Stimulated activated naive CD4-positive, alpha-beta T cell (primary cell): ENCODE measurements at places on chromosomes 11 and 22.

DNA sequence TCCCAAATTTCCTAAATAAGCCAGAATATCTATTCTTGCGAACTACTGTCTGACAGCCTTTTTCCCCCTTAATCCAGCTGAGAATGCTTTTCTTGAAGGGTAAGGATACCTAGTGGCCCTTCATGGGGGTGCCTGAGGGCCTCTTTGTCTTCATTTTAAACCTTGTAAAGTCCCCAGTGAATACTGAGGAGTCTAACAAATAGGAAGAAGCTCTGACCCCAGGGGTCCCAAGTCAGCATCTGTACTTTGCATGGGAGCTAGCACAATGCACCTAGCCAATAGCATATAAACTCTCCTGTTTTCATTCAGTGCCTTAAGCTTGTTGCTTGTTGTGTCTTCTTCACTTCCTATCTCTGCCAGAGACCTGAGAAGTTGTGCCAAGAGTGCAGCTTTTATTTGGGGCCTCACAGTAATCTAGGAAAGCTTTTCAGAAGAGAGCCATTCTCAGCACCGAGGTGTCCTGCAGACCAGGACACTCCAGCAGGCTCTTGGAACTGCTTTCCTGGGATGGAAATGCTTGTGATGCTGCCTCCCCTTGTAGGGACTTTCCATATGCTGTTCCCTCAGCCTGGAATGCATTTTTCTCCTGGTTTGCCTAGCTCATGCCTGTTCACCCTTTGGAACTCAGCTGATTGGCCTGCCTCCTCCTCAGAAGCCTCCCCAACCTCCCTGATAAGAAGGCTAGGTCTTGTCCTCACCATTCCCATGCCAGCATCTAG is 37.2 kb downstream of the BMAL1 start:
- DNase-seq = no peak

DNA sequence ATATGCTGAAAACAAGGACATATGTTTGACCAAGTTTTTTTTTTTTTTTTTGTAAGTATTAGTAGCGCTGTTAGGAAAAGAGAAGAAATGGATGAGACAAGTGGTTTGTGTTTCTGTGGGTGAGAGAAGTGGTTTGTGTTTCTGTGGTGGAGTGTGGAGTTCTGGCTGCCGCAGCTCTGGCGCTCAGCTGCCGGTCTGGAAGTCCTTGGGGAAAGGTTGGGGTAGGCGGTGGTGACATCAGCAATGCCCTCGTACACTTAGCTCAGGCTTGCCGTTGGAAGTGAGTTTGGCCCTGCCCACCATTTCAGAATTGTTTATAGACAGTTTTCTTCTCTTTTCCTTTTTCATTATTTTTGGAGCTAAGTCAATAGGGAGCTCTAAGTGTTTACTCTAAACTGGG is 116.6 kb downstream of the TBC1D22A start:
- no peak for DNase-seq

- no peak for DNase-seq
Measured at GRCh38 chr11:45285930-45286632, at the start of gene SYT13. TSS of gene SYT13 (minus strand) at chr11:45286341. CDS start at chr11:45286207, 134 bp downstream.

DNA sequence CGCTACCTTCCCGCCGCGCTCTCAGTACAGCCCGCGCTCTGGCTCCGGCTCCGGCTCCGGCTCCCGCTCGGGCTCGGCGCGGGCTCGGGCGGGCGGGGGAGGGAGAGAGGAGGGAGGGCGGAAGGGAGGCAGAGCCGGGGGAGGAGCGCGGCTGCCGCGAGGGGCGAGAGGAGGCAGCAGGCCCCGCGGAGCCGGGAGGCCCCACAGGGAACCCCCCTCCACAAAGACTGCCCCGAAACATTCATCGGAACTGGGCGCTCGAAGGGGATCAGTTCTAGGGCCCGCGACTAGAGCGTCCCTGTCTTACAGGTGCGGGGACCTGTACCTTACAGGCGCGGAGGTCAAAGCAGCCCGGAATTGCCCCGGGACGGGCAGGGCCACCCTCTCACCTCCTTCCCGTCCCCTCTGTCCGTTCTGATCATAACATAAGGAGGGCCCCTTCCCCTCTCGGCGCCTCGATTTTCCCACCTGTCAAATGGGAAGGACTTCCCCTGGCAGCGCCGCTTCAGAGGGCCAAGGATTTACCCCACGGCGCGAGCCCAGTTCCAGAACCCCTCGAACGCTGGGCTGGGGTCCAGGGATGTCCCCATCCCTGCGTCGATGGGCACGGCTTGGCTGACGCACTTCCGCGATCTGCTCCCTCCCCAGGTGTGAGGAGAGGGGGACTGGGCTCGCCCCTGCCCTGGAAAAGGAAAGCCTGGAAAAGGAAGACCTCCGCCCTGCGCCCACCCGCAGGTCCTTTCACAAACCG is at the start of gene SHISA8:
TSS of gene SHISA8 (minus strand) at position 40 of the 751 bp plus-strand sequence. CDS start 407 bp downstream, outside the sequence.
- peak; percentile 62 for DNase-seq

- DNase-seq = no peak
Measured at GRCh38 chr11:87092159-87092558, 54.4 kb downstream of the TMEM135 start.

DNA sequence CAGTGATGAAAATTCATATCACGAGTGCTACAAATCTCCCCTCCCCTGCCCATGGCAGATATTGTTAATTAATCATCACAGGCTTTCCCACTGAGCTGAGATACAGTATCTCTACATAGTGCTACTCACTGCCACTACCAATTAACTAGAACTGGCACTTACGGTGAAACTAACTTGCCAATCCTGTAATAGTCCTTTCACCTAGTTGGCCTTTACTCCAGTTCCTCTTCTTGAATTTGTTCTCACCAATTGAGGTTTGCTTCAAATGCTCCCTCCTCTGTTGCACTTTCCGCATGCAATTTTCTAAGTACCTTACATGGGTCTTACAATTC is 11.9 kb upstream of the PRRG4 start:
- no peak for DNase-seq

- no peak for DNase-seq
Measured at GRCh38 chr11:69157156-69157821, 1.6 kb downstream of the SMIM38 start.

DNA sequence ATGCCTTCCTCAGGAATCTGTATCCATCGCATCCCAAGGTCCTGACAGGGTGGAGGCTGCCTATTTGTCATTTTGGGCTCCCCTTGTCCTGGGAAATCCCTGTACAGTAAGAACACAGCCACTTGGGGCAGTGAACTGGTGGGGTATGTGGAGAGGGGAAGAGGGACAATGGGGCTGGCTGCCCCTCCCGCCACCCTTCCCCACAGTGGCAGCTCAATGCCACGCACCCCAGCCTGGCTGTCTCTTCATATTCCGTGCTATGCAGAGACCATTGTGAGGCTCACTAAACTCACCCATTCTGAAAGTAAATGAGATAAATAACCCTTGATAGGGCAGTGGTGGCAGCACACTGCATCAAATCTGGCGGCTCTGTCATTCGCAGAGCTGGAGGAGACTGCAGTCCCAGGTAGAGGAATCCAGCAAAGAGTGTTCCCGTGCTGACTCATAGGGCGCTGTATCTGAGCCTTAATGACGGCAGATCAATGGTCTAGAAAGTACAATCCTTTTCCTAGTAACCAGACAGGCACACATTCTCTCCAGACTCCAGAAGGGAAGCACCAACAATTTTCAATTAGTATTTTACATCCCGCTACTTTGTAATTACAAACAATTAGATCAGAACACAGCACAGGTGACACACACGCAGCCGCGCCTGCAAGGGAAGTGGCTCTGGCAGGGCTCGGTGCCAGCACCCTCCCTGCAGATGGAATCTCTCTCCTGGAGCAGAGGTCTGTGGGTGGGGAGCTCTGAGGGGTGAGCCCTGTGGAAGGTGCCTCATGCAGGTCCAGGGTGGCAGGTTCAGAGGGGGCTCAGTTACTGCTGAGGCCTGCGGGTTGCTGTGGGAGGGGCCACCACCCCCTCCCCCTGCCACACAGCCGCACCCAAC is 167.9 kb upstream of the B3GAT1 start:
- no peak for DNase-seq

DNA sequence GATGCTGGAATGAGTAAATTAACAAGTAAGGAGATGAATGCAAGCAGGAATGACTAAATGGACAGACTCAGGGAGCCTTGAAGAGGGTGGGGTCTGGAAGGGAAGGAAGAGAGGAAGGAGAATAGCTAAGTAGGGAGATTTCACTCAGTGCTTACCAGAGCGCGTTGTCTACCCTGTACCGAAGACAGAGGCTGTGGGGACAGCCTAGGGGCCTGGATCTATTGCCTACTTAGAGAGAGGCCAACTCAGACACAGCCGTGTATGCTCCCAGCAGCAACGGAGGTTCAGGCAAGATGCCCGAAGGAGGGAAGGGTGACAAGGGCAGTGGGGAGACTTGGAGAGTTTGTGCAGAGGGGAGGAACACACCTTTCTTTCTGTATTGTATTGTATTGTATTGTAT is at the start of gene FOLR2:
TSS of gene FOLR2 (plus strand) at position 157 of the 400 bp plus-strand sequence. CDS start 1,791 bp downstream, outside the sequence.
- no peak for DNase-seq

GRCh38 chr11:57405271-57405860 is 14.9 kb upstream of the PRG2 start:
- no peak for DNase-seq

GRCh38 chr11:101510591-101510990 is 73.2 kb downstream of the TRPC6 start:
- DNase-seq = no peak

DNA sequence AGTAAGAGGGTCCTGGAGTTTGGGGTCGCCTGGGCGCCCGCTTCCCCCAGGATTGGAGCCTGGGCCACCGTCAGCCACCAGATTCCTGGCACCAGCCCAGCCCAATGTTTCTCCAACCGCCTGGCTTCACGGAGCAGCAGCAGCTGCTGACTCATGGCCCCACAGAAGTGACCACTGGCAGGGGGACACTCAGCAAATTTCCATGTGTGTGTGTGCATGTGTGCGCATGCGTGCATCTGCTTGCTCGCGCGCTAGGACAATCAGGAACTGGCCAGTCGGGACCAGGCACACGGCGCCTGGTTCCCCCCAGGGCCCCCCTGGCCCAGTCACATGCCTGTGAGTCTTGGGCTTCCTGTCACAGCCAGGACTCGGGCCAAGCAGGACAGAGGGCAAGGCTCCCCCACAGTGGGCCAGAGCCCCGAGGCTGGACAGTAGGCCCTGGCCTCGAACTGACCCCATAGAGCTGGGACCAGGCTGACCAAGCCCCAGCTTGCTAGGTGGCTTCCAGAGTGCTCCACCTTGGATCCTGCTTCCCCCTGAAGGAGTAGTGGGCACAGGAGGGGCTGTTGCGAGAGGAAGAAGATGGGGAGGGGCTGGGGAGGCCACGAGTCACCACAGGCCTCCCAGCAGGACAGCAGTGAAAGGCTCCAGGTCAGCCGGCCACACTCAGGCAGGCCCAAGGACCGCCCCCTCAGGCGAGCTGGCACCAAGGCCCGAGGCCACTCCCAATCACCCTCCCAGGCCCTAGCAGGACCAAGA is 3.2 kb downstream of the CTSD start:
- DNase-seq = no peak

GRCh38 chr22:35802885-35803284 is 85.2 kb downstream of the APOL5 start:
- DNase-seq = no peak

GRCh38 chr11:68843052-68843561 is 1.4 kb upstream of the CPT1A start:
- peak; percentile 42 for DNase-seq

- DNase-seq = peak; percentile 29
Measured at GRCh38 chr22:42300259-42301076, 30.0 kb upstream of the TCF20 start.

GRCh38 chr22:36486619-36487384 is 5.4 kb upstream of the TXN2 start:
- DNase-seq = peak; percentile 40

DNA sequence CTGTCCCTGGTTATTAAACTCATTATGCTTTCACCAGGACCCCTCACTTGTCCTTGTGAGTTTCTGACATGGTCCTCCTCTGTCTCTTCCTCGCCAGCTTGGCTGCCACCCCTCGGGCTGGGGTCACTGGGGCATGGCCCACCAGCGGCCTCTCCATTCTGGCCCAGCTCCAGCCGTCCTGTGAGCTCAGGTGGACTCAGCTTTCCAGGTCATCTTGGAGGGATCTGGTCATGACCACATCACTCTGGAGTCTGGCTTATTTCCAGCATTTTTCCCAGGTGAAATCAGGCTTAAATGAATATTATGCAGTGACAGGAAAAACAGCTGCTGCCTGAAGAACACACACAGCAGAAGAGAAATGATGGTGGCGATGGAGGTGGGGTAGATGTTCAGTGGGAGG is 224.5 kb downstream of the ADAMTS15 start:
- no peak for DNase-seq

DNA sequence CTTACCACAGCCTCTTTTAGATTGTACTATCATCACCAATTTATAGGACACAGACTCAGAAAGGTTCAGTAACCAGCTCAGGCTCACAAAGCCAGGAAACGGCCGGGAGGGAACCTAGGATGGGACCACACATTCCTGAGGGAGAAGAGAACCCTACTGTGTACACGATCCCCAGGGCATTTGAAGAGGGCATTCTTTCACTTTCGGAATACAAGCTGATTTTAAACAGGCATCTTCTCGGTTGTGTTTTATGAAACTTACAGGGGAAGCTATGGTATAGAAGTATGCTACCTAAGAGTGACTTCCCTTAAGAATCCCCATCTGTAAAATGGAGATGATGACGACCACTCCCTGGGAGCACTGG is 19.0 kb downstream of the SMCO4 start:
- no peak for DNase-seq

DNA sequence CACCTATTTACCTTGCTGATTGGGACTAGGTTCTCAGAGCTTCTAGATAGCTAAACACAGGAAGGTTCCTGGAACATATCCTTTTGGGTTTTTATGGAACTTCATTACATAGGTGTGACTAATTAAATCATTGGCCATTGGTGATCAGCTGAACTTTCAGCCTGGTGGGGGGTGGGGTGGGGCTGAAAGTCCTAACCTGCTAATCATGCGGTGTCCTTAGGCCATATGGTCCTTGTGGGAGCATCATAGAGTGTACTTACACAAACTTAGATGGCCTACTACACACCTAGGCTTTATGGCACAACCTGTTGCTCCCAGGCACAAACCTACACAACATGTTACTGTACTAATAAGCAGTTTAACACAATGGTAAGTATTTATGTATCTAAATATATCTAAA is 8.6 kb upstream of the SELENOH start:
- DNase-seq = no peak

DNA sequence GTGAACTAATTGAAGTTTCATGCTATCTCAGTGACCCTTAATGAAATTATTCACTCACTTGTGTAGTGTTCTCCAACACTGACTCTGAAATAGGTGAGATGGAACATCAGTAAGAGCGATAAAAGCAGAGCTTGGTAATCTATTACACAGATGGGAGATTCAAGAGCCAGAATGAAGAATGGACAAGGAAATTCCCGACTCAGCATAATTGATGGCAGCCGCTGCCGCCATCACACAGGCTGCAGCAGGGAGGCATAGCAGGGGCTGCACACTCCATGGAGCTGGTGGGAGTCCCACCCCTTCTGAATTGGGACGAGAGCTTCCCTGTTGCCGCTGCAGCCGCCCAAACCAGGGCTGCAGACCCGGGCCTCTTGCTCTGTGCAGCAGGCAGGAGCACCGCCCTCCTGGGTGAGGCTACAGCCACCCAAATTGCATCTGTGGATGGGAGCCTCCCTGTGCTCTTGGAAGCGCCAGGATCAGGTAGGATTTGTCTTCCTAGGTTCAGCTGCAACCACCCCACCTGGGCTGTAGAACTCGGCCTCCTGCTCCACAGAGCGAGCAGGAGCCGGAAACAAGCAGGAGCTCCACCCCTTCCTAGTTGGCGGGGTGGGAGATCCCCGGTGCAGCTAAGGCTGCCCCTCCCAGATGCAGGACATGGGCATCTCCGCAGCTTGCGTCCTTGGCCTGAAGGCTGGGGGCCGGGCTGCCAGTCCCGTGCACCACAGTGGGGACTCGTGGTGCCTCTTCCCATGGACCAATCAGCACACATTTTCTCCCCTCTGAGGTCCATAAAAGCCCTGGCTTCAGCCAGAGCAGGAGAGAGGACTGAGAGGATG is 535.1 kb upstream of the LUZP2 start:
- no peak for DNase-seq
